ENCODE measurements at places on chromosomes 6 and 20.

DNA sequence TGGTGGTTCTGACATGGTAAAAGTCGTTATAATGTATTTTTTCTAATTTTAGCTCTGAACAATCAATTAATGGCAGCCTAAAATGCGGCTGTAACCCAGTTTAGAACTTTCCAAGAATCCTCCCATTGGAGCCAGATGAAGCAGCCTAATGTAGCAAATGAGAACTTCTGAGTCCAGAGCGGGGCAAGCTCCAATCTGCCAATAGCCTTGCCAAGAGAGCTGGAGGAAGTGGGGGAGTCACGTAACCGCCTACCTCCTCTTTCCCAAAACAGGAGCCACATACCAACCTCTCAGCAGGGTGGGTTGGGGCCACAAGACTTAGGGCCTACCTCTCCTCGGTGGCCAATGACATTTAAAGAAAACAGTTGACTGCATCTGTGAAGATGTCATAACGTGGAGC, 230.6 kb downstream of the SOD2 start:
- DNase-seq = no peak

DNA sequence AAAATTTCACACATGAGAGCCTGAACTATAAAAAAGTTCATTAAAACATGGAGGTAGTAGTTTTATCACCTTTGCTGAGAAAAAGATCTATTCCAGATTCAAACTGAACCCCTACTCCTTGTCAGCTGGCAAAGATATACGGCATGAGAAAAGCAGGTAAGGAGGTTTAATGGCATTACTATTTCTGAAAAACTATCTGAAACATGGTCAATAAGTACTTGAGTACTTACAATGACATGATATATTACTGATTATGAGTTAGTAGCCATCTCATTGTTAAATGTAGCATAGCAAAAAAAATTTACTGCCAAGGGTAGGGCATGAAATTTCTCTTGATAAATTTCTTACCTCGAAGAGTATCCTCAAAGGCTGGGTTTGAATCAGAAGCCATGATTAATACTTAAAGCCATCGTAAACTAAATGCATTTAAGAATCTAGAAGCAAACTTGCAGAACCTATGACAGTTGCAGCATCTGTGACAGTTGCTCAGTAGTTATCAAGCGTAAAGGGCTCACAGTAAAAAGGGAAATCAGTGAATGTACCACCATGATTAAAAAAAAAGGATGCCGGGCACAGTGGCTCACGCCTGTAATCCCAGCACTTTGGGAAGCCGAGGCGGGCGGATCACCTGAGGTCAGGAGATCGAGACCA, 8.7 kb downstream of the SLC17A5 start:
- no peak for DNase-seq

DNA sequence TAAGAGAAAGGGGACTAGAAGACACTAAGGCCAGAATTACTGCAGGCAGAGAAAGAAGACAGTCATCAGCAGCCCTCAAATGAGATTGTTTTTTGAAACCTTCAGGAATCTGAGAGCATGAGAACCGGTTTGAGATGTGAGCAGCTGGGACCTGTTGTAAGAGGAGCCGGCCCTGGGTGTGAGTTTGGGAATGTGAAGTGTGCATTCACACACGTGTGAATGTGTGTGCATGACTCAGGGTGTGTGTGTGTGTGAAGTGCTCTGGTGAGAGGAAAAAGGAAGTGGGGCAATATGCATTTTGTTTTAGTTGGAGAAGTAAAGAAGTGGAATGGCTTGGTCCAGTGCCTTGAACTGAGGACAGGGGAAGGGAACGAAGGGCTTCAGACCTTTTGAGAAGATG, 4.3 kb downstream of the SCUBE3 start:
- DNase-seq = no peak

- DNase-seq = no peak
Observed at GRCh38 chr6:20565342-20565741, 31.1 kb downstream of the CDKAL1 start.

- no peak for DNase-seq
Observed at GRCh38 chr6:33947916-33948594, 144.3 kb upstream of the MLN start.

GRCh38 chr20:55394592-55394991, 610.7 kb downstream of the CBLN4 start:
- DNase-seq = no peak

GRCh38 chr20:57844626-57845596, 135.1 kb upstream of the PMEPA1 start:
- DNase-seq = no peak

DNA sequence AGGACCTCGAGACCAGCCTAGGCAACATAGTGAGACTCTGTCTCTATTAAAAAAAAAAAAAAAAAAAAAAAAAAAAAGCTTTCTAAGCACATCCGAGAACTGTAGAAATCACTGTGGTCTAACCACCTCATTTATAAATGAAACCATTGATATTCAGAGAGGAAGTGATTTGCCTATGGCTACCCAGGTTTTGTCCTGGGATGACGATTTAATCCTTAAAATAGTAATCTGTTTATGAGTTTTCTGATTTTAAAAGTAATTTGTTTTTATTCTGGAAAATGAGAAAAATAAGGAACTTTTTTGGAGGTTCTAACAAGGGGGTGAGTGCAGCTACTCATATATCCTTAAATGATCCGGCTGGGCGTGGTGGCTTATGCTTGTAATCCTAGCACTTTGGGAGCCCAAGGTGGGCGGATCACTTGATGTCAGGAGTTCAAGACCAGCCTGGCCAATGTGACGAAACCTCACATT, 6.5 kb upstream of the BTN3A2 start:
- DNase-seq = no peak

DNA sequence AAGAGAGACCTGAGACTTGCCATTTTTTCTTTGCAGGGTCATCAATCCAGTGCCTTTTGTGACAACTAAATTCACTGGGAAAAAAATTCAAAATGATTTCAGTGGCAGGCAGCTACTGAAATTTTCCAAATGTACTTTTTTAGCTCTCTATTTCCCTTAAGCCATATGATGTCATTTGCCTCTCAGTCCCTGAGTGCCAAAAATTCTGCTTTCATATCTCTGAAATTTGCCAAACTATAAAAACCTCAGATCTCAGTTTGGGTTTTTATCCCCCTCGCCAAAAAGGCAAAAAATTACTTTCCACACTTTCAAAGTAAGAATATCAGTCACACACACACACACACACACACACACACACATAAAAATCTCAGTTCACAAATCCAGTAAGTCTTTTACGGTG, 651.3 kb upstream of the ARID1B start:
- DNase-seq = no peak

GRCh38 chr20:64156136-64156885, 7.9 kb upstream of the MYT1 start:
- DNase-seq = no peak

DNA sequence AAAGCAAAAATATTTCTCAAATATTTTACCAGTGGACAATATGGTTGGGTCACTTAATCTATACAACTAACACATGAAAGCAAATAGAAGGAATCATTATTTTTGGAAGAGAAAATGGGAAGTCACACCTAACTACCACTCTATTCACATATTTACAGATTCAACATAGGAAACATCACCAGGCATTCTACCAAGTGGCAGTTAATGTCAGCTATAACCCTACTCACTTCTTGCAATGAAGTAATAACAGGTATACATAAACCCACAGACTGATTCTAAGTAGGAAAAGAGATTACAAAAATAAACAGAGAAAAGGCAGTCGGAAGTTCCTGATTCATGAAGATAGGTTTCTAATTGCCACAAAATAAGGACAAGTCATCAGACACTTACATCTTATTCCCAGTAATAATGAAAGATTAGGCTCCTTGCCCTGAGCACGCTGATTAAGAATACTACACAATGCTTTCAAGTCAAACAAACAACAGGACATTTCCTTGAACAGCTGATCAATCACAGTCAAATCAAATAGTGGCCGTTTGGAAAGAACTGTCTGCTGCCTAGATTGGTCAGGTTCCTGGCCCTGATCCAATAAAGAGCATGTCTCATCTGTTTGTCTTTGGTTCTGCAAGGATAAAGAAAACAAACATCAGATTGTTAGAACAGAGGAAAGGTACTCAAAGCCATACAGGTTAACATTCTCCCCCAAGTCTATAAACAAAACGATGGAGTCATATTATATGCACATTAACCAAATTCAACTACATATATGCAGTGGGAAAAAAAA, 79.2 kb upstream of the PLN start:
- no peak for DNase-seq

DNA sequence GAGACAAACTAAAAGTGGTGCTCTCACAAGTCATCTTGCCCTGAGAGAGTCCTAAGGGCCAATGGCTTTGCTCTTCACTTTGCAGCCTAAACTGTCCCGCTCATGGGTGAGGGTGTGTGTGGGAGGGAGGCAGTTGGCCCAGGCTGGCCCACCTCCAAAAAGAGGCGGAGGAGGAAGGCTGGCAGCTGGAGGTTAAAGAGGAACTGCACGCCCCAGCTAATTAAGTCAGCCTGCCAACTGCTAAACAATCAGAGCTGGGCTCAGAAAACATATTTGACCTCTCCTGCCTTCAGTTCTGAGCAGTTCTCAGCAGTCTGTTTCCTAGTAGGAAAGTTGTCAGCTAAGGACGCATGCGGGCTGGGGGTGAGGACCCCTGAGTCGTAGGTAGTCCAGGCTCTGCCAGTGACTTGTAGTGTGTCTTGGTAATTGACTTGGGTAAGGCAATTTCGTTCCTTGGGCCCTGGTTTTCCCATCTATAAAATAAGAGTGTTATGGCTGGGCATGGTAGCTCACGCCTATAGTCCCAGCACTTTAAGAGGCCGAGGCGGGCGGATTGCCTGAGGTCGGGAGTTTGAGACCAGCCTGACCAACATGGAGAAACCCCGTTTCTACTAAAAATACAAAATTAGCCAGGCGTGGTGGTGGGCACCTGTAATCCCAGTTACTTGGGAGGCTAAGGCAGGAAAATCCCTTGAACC, 17.0 kb downstream of the GSS start:
- no peak for DNase-seq

DNA sequence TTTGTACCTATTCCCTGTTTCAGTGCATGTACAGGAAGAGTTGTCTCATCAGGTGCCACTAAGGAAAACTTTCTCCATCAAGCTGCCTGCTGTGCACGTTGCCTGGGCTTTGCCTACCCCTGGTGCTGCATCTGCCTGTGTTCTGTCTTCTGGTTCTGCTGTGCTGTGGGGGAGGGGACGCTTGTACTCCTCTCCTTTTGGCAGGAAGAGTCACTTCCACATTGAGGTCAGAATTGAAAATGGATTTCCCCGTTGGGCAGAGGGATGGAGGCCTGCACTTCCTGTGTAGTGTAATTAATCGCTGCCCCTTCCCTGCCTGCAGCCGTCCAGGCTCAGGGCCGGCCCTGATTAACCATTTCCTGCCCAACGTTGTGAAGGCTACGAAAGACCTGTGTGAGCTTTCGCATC, 153.3 kb downstream of the SCML4 start:
- no peak for DNase-seq

DNA sequence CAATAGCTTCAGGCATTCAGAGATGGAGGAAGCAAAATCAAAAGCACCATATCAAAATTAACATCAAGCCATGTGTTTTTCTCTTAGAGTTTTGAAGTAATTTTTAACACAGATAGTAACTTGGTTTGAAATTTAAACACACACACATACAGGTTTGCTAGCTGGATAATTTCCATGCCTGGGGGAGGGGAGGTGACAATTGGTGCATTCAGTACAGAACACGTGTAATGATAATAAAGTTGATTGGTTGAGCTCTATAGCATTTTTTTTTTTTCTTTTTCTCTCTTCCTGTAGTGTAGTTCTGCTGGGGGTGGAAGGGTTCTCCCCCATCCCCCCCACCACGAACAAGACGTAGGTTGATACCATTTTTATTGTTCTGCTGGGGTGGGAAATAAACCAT, 564.8 kb downstream of the LMBRD1 start:
- no peak for DNase-seq

- DNase-seq = no peak
Observed at GRCh38 chr20:51876313-51876940, 74.1 kb upstream of the SALL4 start.

GRCh38 chr6:113558431-113558830, 298.7 kb upstream of the MARCKS start:
- no peak for DNase-seq

DNA sequence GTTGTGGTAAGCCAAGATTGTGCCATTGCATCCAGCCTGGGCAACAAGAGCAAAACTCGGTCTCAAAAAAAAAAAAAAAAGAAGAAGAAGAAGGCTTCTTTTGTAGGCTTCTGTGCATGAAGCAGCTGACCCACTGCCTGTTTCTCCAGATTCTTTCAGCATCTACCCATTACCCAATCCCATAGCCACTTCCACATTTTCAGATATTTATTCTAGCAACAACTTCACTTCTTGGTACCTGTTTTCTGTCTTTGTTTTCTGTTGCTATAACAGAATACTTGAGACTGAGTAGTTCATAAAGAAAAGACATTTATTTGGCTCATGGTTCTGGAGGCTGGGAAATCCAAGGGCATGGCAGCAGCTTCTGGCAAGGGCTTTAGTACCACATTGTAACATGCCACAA, 95.3 kb upstream of the SGK1 start:
- DNase-seq = no peak

DNA sequence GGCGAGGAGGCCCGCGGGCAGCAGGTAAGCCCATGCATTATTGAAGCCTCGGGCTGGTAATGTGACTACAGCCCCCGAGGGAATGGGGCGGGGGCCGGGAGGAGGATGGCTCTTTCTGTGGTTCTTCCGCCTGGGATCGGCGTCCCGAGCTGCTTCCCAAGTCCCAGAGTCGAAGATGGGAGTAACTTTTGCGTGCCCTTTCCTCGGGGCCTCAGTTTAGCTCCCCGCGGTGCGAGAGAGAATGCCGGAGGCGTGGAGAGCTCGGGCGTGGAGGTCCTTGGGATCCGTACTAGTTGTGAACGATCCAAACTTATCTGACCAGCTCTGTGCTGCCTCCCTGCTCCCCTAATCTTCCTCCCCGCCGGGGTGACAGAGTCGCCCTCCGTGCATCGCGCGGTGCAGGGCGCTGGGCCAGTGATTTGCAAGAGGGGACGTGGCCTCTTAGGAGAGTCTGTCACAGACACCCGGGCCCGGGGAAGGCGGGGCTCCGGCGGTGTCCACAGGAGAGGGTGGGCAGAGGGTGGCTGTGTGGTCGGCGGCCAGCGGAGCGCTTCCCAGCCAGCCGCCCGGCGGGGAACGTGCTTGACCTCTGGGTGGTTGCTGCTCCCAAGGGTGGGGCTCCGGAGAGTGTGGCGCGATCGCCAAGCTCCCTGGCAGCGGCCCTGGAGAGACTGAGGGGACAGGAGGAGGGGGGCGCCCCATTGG, 815 bp downstream of the UTRN start:
- no peak for DNase-seq

- no peak for DNase-seq
Observed at GRCh38 chr20:14360416-14360815, 23.0 kb upstream of the FLRT3 start.

- no peak for DNase-seq
Observed at GRCh38 chr20:11195169-11195568, 521.4 kb upstream of the JAG1 start.

- no peak for DNase-seq
Observed at GRCh38 chr6:79797163-79797764, 150.1 kb downstream of the ELOVL4 start.

GRCh38 chr20:53652090-53652858, 58.6 kb upstream of the ZNF217 start:
- DNase-seq = no peak

GRCh38 chr20:47380481-47380880, 24.0 kb upstream of the ZMYND8 start:
- no peak for DNase-seq

All from activated CD4-positive, alpha-beta T cell treated with anti-CD3 and anti-CD28 coated beads, Interleukin-2, amount 50 U/mL, for 24 hours (primary cell).